ENCODE measurements at places on chromosomes 3 and 15.
A peak's percentile ranks its signal among the peaks of the same experiment; 100 is the strongest.

- peak; percentile 84 for DNase-seq
Observed at GRCh38 chr3:161275919-161276318, 54.8 kb downstream of the NMD3 start.

DNA sequence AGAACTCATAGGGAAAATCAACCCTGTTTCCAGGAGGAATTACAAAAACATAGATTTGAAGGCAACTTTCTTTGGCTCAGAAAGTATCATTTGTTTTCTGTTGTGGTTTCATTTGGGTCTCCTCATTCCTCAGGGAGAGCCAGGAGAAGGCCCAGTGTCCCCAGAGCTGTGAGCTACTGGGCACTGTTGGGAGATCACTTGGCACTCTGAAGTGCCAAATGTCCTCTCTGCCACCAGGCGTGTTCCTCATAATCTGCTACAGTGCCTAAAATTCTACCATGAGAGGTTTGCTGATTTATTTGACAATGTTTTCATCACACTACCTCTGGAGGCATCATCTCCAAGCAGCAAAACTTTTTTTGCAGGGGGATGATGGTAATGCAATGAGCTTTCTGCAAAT is 17.4 kb upstream of the TNFAIP8L3 start:
- DNase-seq = no peak

DNA sequence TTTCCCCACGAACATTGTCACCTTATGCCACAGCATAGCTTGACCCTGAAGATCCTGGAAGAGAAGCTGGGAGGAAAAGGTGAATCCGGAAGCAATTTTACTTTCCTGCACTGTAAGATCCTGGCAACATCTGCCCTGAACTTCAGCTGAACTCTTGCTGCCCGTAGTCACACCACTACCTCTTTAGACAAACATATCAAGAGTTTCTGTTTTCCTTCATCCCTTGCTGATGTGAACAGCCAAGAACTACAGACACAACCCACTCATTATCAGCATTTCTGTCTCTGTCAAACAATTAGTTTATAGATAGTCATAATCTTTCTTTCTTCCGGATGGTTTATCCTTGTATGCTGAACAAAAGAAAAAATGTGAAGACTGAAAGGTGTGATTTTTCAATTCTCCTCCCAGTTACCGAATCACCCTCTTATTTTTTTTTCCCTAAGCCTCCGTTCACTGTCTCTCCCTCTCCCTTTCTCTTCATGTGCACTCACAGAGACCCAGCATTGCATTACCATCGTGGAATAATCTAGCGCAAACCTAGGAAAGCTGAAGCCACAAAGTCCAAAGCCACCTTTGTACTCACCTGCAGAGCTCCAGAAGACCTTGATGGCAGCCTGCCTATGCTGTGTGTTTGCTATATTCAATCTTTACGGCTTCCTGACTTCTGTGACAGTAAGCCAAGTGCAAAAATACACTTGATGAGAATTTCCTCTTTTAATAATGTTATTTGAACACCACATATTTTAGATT is 229.2 kb downstream of the CDIN1 start:
- no peak for DNase-seq

- DNase-seq = no peak
Observed at GRCh38 chr3:17402442-17402841, 340.0 kb downstream of the TBC1D5 start.

GRCh38 chr3:45848392-45848791 is 6.5 kb upstream of the LZTFL1 start:
- no peak for DNase-seq

GRCh38 chr15:89495638-89496145 is 691 bp downstream of the RHCG start:
- peak; percentile 43 for DNase-seq

- no peak for DNase-seq
Observed at GRCh38 chr3:119945291-119945690, 149.0 kb downstream of the GSK3B start.

DNA sequence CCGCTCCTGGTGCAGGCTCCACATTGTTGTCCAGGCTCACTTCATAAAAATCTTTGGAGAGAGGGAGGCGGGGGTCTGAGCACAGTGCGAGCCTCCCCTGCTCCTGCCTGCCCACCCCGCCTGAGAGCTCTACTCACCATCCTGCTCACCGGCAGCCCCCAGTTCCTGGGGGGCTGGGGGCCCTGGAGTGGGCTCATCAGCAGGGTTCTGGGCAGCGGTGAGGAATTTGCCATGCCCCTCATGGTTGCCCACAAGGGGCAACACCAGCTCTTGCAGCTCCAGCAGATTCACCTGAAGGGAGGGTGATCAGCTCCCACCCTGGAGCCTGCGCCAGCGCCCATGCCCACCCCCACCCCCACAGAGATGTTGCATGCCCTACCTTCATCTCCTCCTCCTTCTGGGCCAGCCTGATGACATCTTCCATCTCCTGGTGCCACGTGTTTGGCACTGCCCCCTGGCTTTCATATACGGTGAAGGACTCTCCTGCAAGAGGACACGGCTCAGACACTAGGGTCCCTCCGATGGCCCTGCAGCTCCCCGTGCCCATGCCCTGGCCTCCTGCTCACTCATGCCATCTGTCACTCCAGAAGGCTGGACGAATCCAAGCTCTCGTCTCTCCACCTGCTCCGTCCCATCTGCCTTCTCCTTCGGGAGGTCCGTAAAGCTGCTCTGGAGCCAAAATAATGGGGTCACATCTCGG is 162.1 kb downstream of the TBC1D2B start:
- no peak for DNase-seq

GRCh38 chr3:32310918-32311839 is 72.7 kb downstream of the CMTM8 start:
- no peak for DNase-seq

- no peak for DNase-seq
Observed at GRCh38 chr3:191997579-191998268, 536.8 kb downstream of the PYDC2 start.

DNA sequence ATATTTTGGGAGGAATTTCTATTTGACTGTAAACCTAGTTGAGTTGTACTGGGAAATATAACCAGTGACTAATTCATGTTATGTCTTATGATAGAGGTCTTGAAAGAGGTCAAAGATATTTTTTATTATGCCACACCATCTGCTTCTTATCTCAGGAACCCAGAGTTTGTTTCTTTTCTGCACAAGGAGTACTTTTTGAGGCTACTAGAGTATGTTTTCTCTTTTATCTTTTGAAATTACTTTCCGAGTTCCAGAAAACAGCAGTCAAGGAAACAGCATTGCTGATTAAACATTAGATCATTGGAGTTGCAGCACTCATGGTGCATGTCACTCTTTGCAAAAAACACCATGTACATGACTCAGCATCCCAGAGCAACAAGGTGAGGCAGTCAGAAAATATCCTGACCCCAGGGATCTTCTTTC is 645.8 kb upstream of the NR2F2 start:
- peak; percentile 93 for DNase-seq

GRCh38 chr3:31250116-31250777 is 282.5 kb upstream of the STT3B start:
- DNase-seq = peak; percentile 70

GRCh38 chr3:140927279-140928069 is 14.2 kb upstream of the SLC25A36 start:
- DNase-seq = no peak

DNA sequence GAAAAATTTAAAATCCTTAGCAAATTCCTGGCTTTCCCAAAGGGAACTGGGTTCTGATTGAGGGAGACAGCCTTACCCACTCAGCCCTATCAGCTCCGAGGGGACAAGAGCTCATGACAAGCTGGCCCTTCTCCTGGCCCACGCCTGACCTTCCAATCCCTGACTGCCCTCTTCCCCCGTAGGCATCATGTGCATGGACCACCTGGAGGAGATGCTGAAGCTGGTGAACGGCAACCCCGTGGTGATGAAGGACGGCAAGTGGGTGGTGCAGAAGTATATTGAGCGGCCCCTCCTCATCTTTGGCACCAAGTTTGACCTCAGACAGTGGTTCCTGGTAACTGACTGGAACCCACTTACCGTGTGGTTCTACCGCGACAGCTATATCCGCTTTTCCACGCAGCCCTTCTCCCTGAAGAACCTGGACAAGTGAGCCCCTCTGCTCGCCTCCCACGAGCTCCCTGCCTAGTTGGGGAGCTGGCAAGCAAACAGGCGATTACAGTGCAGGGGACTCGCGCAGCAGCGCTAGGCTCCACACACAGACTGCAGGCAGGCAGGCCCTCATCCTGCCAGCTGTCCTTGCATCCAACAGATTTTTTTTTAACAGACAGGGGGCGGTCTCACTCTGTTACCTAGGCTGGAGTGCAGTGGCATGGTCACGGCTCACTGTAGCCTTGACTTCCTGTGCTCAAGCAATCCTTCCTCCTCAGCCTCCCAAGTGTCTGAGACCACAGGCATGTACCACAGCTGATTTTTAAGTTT is 16.8 kb downstream of the RPUSD3 start:
- DNase-seq = peak; percentile 42

GRCh38 chr3:139772539-139773500 is 95.0 kb upstream of the NMNAT3 start:
- DNase-seq = peak; percentile 52

DNA sequence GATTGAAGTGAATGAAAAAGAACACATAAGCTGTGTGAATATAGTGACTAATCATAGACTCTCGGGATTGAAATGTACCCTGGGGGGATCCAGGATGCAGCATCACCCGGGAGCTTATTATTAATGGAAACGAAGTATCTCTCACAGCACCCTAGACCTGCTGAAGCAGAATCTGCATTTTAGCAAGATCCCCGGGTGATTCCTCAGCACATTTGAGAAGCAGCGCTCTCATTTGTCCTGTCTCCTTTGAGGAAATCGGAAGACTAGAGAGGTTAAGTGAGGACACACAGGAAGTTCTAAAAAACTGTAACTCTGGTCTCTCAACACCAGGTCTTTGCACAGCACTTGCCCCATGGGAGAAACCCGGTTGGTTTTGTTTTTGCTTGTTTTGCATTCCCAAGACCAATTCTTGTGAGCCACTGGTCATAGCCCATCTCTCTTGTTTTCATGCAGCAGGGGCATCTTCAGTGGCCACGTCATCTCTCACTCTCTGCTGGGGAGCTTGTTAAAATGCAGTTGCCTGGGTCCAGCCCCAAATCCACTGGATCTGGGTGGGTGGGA is 30.2 kb downstream of the ZNF710 start:
- peak; percentile 75 for DNase-seq

DNA sequence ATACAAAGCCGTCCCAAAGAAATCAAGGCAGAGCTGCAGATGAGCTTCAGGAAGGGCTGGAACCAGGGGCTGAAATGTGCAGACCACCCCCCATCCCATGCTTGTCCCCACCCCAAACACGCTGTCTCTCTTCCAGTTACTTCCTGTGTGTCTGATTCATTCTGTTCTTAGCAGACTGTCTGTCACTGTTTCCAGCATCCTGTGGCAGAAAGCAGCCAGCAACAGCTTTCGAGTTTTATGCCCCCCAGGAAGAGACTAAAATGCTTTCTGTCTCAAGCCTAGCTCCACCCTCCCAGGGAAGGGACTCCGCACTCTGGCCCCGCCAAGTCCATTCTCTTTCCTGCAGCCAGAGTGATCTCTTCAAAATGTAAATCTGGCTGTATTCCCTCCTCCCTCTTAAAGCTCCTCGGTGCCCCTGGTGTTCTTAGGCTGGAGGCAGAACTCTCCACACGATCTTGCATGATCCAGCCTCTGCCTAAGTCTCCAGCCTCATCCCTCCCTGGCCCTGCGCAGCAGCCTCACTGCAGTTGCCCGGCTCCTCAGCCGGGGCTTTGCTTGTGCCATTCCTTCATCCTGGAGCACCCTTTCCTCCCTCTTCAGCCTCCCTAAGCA is 41.5 kb downstream of the HRH1 start:
- DNase-seq = no peak

DNA sequence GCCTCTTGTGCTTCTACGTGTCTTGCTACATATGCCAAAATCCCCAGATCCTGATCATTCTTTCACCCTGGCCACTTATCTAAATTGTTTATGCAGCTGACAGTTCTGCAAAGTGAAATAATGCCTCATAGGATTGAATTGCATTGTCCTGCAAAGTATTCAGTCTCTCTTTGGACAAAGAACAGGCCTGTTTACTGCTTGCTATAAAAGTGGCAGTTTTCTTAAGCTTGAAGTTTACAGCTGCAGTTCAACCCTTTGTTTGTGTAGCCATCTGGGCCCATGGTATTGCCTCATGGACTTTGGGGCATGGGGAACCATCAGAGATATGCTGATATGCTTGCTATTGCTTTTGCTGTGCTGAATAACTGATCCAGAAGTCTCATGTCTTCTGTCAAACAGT is 523.2 kb downstream of the OTOL1 start:
- no peak for DNase-seq

DNA sequence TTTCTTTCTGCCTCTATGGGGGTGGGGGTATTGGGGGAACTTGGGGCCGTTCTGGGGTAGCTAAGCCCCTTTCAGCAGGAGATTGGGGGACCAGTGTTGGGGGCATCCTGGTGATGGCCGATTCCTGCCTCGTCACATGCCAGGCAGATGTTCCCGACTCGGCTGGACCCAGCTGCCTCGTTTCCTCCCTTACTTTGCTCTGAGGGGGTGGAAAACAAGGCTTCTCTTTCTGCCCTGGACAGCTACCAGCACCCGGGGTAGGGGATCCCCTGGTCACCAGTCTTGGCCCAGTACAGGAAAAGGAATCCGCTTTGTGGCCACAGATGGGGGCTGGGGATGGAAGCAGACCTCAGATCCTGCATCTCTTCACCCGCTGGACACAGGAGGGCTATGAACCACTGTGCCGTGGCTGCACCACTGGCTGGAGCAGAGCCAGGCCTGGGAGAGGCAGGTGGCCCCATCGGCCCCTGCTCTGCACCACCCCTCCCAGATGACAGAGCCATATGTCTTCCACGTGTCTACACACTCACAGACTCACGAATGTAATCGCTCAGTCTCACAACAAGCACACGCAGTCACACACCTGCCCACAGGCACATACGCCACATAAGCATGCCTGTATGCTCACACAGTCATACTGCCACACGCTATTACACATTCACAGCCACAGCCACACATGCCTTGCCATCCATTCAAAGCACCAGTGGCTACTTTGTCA is 12.4 kb downstream of the SNX33 start:
- DNase-seq = no peak

DNA sequence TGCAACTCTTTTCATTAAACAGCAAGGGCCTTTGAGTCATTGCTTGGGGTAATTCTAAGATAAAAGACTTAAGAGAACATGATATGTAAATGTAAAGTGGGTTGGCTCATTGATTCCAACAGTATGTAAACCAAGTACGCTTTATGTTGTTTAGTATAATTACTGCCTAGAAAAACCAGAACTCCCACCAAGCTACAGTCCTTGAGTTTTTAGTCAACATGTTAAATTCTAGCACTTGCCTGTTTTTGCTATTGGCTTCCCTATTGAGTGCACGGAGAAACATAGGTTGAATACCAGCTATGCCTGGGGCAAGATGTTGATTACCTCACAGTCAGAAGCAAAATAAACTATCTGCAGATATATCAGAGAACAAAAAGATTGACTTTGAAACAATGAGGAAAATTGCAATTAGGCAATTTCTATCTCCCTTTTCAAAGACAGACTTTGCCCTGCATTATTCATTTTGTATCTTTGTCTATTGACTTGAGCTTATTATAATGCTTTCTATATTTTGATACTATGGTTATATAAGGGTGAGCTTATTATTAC is 179.3 kb downstream of the ZPLD1 start:
- peak; percentile 2 for DNase-seq

GRCh38 chr15:80003171-80003570 is 32.2 kb upstream of the BCL2A1 start:
- no peak for DNase-seq

All from epithelial cell of esophagus (primary cell).